Endothelial cell of umbilical vein (primary cell): ENCODE measurements at places on chromosomes 5 and 9. TPM values are rescaled to one million over a fixed set of nuclear protein-coding genes. Genes with fewer than 3 reads are reported as not detected.

UNC5A gene
- total RNA-seq = 0.22 and 0.51 TPM in 2 replicates

DNA sequence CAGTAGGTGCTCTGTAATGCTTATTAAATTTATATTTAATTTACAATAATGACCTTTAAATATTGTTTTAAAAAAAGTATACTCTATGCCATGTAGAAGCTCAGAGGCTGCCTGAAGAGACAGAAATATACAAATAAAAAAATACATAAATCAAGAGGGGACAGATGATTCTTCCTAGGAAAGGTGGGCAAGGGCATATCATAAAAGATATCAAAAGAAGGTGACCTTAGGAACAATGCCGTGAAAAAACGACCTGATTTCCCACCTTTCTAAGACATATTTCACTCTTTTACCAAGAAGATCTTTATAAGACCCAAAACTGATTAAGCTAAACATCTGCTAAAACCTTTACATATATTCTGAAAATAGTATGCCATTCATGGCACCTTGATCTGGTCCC, 128.9 kb downstream of the NFIB start:
- peaks cover 27% of the 10 kb centered on the region for H3K4me1 ChIP-seq
- no peaks in the 10 kb centered on the region for H3K36me3 ChIP-seq
- H3K27ac ChIP-seq = no peak overlapping the region
- H3K4me3 ChIP-seq = no peak overlapping the region
- no peak for DNase-seq

SPATA31A5 gene
- total RNA-seq = not detected in 2 replicates

DNA sequence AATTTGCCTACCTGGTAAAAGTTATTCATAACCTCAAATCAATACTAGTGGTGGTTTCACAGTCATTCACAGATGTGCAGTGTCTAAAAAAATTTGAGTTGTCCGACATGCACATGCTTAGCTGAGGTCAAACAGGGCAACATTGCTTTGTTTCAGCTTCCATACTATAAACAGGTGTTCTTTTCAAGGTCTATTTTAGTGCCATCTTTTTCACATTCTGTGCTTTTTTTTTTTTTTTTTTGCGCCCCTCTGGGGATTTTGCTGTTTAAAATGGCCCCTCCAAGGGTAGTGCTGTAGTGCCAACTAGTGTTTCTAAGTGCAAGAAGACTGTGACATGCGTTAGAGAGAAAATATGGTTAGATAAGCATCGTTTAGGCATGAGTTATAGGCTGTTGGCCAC, 14.5 kb downstream of the PHAX start:
- H3K27me3 ChIP-seq = no peaks in the 10 kb centered on the region
- no peak overlapping the region for H3K4me3 ChIP-seq
- no peak overlapping the region for H3K27ac ChIP-seq
- H3K36me3 ChIP-seq = peaks cover 5% of the 10 kb centered on the region
- no peak for DNase-seq
- H3K4me1 ChIP-seq = no peaks in the 10 kb centered on the region

- H3K4me3 ChIP-seq = no peak overlapping the region
- no peaks in the 10 kb centered on the region for H3K4me1 ChIP-seq
- no peak overlapping the region for H3K27ac ChIP-seq
Measured at GRCh38 chr9:90847971-90848370, 46.4 kb downstream of the SYK start.

DNA sequence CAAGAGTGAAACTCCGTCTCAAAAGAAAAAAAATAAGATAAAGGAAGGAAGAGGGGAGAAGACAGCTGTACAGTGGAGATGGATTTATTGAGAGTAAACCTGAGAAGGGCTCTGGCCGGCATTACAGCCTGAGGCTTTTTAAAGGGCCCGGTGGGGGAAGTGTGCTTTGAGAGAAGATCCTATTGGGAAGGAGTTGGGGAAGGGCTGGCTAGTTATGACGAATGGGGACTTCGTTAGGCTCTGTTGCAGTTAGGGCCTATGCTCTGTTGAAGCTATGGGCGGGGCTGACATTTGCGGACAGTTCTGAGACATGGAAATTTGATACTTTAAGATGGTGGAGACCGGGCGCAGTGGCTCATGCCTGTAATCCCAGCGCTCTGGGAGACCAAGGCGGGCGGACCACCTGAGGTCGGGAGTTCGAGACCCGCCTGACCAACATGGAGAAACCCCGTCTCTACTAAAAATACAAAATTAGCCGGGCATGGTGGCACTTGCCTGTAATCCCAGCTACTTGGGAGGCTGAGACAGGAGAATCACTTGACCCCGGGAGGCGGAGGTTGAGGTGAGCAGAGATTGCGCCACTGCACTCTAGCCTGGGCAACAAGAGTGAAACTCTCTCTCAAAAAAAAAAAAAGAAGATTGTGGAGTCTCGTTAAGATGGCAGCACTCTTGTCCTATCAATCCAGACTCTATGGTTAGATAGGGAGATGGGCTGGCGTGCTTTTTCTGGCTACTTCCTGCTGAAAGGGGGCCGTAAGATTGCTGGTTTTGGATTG, 33.2 kb downstream of the C9orf50 start:
- no peak overlapping the region for H3K27ac ChIP-seq
- H3K4me3 ChIP-seq = no peak overlapping the region
- DNase-seq = no peak
- H3K36me3 ChIP-seq = no peaks in the 10 kb centered on the region
- no peaks in the 10 kb centered on the region for H3K4me1 ChIP-seq

GRCh38 chr9:107945961-107946360, 456.4 kb upstream of the KLF4 start:
- H3K36me3 ChIP-seq = no peaks in the 10 kb centered on the region
- H3K4me3 ChIP-seq = no peak overlapping the region
- H3K27ac ChIP-seq = no peak overlapping the region

SLC9A3 gene
- 0.82 and 0.92 TPM in 2 replicates for total RNA-seq

DNA sequence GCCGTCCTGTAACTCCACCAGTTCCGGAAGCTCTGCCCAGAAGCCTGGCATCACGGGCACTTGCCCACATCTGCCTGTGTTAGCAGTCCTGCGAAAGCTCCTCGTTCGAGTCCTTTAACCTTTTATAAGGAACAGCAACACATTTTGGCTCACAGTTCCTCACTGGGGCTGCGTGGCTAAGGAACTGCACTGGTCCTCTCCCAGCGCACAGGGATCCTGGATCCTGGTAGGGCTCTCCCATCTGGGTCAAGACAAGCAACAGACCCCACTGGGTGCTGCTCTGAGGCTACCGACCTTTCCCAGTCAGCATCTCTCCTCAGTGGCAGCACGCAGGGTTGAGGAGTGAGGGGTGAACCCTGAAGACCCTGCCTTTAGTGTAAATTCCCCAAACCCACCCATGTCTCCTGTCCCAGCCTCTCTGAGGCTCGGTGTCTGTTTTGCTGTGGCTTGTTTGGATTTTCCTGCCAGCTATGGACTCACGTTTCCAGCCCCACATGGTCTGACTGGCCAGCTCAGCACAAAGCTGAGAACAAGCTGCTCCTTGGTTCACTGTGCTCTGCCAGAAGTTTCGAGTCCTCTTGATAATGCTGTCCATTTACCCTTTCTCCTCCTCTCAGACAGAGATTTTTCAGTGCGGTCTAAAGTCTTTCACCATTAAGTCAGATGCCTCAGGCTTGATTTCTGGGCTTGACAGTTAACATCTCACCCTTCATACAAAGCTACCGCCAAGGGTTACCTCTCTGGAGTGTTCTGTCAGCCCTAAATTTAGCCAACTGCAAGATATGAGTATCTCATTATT, 80.0 kb downstream of the AK8 start:
- H3K27me3 ChIP-seq = peaks cover 10% of the 10 kb centered on the region
- DNase-seq = no peak
- no peaks in the 10 kb centered on the region for H3K4me1 ChIP-seq
- H3K4me3 ChIP-seq = no peak overlapping the region
- H3K27ac ChIP-seq = no peak overlapping the region
